ENCODE measurements at places on chromosomes 2 and 18.
A peak's percentile ranks its signal among the peaks of the same experiment; 100 is the strongest.

DNA sequence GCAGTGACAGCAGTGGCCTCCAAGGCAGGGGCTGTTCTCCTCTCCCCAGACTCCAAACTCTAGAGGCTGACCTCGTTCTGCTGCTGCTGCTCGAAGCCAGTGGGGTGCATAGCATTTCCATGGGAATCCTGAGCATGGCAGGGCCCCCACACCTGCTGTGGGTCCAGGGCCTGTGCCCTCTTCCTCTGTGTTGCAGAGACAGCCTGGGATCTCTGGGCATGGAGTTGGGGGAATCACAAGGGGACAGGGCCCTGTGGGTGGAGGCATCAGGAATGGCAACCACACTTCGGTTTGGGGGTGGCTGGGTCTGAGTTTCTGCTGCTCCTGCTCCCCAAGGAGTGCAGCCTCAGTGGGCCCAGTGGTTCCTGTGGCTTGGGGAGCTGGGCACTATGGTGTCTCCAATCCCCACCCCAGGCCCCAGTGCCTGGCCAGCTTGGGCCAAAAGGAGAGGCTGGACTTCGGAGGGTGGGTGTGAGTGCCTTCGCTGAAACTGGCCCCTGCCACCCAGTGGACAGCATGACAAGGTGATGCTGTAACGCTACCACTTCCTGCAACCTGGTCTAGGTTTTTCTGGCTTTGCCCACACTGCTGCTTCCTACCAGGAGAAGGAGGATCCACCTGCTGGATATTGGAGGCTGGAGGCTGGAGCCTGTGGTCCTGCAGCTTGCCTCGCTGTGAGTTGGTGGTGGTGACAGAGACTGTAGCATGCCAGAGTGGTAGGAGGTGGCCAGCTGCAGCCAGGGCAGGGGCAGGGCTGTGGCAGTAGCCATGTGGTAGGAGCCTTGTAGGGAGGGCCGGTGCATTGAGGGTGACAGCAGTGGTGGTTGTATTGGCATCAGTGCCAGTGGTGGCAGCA is 56.6 kb downstream of the SOWAHC start:
- DNase-seq, result no peak

DNA sequence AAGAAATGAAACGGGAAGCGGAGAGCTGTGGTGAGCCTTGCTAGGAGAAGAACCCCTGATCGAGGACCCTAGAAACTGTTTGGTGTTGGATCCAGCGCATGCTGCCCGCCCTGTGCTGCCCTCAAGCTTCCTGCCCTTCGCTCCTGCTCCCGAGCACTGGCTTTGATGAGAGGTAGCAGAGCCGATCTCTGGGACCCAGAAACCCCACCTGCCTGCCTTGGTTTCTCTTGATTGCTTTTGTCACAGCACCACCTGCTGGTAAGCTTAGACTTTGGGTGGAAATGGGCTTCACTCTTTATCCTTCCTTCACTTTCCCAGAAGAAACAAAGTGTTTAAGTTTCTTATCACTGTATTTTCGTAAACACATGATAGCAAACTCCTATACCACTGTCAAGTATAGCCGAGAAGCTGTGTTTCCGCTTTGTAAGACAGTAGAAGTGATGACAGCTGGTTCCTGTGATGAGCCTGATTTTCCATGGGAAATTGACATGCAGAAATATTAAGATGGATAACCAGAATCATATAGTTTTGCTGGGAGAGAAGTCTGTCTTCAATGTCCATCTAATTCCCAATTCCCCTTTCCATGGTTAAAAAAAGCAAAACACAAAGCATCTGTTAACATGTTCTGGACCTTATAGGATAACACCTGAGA is 267.4 kb downstream of the PHLPP1 start:
- peak; percentile 82 for DNase-seq

GRCh38 chr2:158507141-158507540 is 50.4 kb downstream of the PKP4 start:
- no peak for DNase-seq

GRCh38 chr18:5444847-5445246 is 99.0 kb downstream of the EPB41L3 start:
- no peak for DNase-seq

GRCh38 chr2:130756053-130756873 is 923 bp downstream of the AMER3 start:
- peak; percentile 42 for DNase-seq

DNA sequence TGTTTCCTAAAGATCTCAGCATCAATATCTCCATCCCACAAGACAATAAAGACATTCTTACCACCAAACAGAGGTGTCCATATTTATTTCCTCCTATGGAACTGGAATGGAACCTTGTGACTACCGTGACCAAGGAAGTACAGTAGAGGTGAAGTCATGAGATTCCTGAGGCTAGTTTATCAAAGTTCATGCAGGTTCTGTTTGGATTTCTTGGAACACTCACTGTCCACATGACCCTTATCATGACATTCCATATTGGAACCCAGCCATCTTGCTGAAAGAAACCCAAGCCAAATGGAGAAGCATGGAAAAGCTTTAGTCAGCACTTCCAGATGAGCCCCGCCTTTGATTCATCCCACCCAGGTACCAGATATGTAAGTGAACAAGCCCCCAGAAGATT is 516.0 kb upstream of the POU3F3 start:
- no peak for DNase-seq

- no peak for DNase-seq
Observed at GRCh38 chr18:79472176-79472575, 76.4 kb downstream of the NFATC1 start.

Measured in NCI-H526 (cell line).